ENCODE measurements at places on chromosomes 6 and 20.

GRCh38 chr20:25376886-25377285, 13.7 kb downstream of the ABHD12 start:
- H3K4me3 ChIP-seq = no peak overlapping the region
- no peak for DNase-seq
- no peaks in the 10 kb centered on the region for H3K36me3 ChIP-seq
- H3K27me3 ChIP-seq = no peaks in the 10 kb centered on the region
- H3K27ac ChIP-seq = no peak overlapping the region

DNA sequence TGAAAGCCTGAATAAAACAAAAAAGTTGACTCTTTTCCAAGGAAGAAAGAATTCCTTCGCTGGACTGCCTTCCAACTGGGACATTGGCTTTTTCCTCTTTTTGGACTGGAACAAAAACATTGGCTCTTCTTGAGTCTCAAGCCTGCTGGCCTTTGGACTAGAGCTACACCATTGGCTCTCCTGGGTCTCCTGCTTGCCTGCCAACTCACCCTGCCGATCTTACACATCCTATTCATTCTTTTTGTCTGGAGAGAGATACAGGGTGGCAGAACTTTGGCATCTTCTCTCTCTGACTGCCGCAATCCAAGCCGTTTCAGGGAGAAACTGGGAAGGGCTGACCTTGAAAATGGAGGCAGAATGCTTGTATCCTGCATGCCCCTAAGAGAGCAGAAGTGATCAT, 20.2 kb downstream of the DDO start:
- no peaks in the 10 kb centered on the region for H3K4me1 ChIP-seq
- no peak overlapping the region for H3K27ac ChIP-seq
- H3K4me3 ChIP-seq = no peak overlapping the region
- no peaks in the 10 kb centered on the region for H3K27me3 ChIP-seq

- H3K36me3 ChIP-seq = no peaks in the 10 kb centered on the region
- H3K27ac ChIP-seq = no peak overlapping the region
- no peak for DNase-seq
- no peaks in the 10 kb centered on the region for H3K4me1 ChIP-seq
- peaks cover 10% of the 10 kb centered on the region for H3K27me3 ChIP-seq
These were observed 298.9 kb downstream of the TFAP2C start for GRCh38 chr20:56928007-56928406.

GRCh38 chr20:6152777-6153176, 29.9 kb upstream of the FERMT1 start:
- H3K4me1 ChIP-seq = no peaks in the 10 kb centered on the region
- H3K36me3 ChIP-seq = no peaks in the 10 kb centered on the region
- no peak for DNase-seq
- H3K27me3 ChIP-seq = no peaks in the 10 kb centered on the region
- no peak overlapping the region for H3K4me3 ChIP-seq

GRCh38 chr20:2305946-2306345, 10.1 kb downstream of the TGM3 start:
- no peak for DNase-seq
- no peaks in the 10 kb centered on the region for H3K4me1 ChIP-seq
- no peak overlapping the region for H3K4me3 ChIP-seq
- H3K27me3 ChIP-seq = no peaks in the 10 kb centered on the region
- H3K36me3 ChIP-seq = no peaks in the 10 kb centered on the region

- peaks cover 12% of the 10 kb centered on the region for H3K4me1 ChIP-seq
- no peaks in the 10 kb centered on the region for H3K27me3 ChIP-seq
- peak overlapping the region; percentile 98 for H3K4me3 ChIP-seq
- H3K36me3 ChIP-seq = peaks cover 8% of the 10 kb centered on the region
These were observed 2.6 kb downstream of the PYGB start for GRCh38 chr20:25250508-25250907.

DNA sequence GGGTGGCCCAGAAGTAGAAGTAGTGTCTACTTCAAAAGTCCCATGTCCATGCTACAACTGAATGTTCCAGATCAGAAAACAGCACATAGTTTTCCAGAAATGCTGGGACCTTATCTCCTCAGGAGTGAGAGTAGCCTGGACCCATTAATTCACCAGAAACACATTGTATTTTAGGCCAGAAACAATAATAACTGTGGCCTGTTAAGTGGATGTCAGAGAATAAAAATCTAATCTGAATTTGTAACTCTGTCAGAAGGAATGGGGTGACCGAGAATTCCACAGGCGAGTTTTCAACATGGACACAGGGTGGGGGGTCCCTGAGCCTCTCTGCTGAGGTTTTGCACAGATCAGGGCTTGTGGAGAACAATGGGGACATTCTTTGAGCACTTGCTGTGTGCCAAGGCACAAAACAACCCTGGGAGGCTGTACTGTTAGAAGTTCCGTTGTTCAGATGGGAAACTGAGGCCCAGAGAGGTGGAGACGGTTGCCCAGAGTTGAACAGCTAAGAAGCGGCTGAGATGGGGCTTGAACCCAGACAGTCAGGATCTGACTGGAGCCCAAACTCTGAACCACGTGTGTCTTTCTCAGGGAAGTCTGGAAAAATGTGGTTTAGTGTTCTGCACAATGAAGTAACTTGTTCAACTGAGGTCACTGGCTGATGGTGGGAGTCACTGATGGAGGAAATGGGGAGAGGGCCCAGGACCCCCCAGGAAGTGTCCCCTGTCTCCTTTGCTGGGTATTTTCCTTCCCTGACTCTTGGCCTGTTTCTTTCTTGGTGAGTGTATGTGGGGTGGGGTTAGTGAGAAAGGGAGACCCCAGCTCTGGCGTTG, 44.2 kb downstream of the SNAI1 start:
- no peak overlapping the region for H3K4me3 ChIP-seq
- no peaks in the 10 kb centered on the region for H3K27me3 ChIP-seq
- H3K36me3 ChIP-seq = no peaks in the 10 kb centered on the region
- H3K27ac ChIP-seq = peak overlapping the region; percentile 89
- no peak for DNase-seq

- no peak for DNase-seq
- peak overlapping the region; percentile 79 for H3K4me3 ChIP-seq
- peak overlapping the region; percentile 91 for H3K27ac ChIP-seq
- no peaks in the 10 kb centered on the region for H3K36me3 ChIP-seq
- no peaks in the 10 kb centered on the region for H3K27me3 ChIP-seq
- H3K4me1 ChIP-seq = no peaks in the 10 kb centered on the region
These were observed 903 bp downstream of the CNKSR3 start for GRCh38 chr6:154509421-154510143.

GRCh38 chr6:44059359-44060346, 67.6 kb downstream of the MRPL14 start:
- H3K27ac ChIP-seq = peak overlapping the region; percentile 91
- DNase-seq = no peak
- H3K4me3 ChIP-seq = no peak overlapping the region
- no peaks in the 10 kb centered on the region for H3K36me3 ChIP-seq
- peaks cover 30% of the 10 kb centered on the region for H3K4me1 ChIP-seq
- H3K27me3 ChIP-seq = no peaks in the 10 kb centered on the region

DNA sequence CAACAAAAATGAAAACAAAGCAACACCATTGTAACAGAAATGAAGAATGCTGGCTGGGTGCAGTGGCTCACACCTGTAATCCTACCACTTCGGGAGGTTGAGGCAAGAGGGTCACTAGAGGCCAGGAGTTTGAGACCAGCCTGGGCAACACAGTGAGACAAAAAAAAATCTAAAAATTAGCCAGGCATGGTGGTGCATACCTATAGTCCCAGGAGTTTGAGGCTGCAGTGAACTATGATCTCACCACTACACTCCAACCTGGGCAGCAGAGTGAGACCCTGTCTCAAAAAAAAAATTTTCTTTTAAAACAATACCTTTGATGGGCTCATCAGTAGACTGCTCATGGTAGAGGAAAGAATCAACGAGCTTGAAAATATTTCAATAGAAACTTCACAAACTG, 18.5 kb downstream of the NINL start:
- H3K27me3 ChIP-seq = no peaks in the 10 kb centered on the region
- H3K27ac ChIP-seq = no peak overlapping the region
- no peak overlapping the region for H3K4me3 ChIP-seq
- no peak for DNase-seq
- no peaks in the 10 kb centered on the region for H3K36me3 ChIP-seq

DNA sequence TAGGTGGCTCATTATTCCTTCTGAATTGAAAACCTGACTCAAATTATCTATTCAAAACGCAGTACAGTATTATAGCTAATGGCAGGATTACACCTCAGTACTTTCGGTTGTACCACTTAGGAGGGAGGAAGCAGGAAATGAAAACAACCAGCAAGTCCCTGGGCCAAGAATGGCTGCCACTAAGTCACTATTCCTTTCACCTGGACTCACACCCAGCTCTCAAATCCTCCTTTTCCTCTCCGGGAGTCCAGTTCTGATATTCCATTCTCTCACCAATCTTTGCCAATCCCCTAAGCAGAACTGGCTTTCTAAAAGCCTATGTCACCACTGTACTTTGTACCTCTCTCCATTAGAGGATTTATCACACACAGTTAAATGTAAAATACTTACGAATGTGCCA, 20.6 kb downstream of the TMEM242 start:
- H3K27me3 ChIP-seq = no peaks in the 10 kb centered on the region
- H3K4me3 ChIP-seq = no peak overlapping the region
- H3K4me1 ChIP-seq = peaks cover 24% of the 10 kb centered on the region
- H3K27ac ChIP-seq = no peak overlapping the region

DNA sequence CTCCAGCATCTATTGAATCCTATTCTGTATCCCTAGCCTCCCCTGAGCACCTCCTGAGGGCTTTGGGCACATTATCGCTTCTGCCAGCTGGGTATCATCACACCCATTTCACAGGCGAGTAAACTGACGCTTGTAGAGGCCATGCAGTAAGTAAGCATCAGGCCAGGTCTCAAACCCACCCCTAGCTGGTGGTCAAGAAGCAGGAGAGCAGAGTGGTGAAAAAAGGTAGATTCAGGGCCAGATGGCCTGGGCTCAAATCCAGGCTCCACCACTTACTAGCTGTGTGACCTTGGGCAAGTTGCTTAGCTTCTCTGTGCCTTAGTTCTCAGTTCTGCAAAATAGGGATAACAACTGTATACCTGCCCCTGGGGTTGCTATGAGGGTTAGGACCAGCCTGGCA, 19.9 kb downstream of the GRM4 start:
- no peak overlapping the region for H3K27ac ChIP-seq
- no peaks in the 10 kb centered on the region for H3K36me3 ChIP-seq
- no peak overlapping the region for H3K4me3 ChIP-seq
- no peak for DNase-seq
- no peaks in the 10 kb centered on the region for H3K27me3 ChIP-seq

GRCh38 chr6:29943053-29943966, 978 bp downstream of the HLA-A start:
- peaks cover 2% of the 10 kb centered on the region for H3K36me3 ChIP-seq
- H3K27me3 ChIP-seq = no peaks in the 10 kb centered on the region
- H3K27ac ChIP-seq = peak overlapping the region; percentile 94
- peaks cover 4% of the 10 kb centered on the region for H3K4me1 ChIP-seq
- no peak for DNase-seq

- no peaks in the 10 kb centered on the region for H3K4me1 ChIP-seq
- DNase-seq = no peak
- no peaks in the 10 kb centered on the region for H3K27me3 ChIP-seq
- H3K36me3 ChIP-seq = no peaks in the 10 kb centered on the region
These were observed 214.8 kb upstream of the GRIK2 start for GRCh38 chr6:101178748-101179147.

DNA sequence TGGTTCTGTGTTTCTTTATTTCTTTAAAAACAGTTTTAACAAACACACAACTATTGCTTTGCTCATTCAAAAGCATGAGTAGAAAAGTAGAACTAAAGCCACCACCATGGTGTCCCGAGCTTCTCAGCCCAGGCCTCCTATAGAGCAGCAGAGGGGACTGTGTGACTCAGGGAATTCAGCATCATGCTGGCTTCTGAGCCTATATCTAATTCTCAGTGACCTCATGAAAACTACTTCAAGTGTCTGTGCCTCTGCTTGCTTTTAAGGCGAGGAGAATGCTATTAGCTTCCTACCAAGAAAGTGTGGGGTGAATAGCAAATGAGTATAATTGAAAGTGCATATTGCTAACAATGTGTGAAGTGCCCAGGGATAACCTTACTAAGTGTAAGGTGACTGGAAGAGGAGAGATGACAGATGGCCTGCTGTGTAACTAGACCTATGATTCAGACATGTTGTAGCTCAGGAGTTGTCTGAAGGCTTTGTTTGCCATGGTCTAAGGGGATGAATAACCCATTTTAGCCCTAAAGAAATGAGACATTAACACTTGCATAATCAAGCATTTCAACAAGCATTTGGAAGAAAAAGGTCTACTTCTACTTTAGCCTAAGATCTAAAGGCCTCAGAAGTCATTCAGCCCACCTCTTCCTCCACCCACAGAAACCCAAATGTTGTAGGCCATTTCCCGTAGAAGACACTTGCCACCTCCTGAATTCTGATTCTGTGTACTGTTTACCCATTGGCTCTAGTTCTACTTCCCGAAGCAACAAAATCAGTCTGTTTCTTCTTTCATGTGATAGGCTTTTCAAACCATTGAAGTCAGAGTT, 121.5 kb upstream of the ARG1 start:
- no peaks in the 10 kb centered on the region for H3K27me3 ChIP-seq
- H3K4me1 ChIP-seq = no peaks in the 10 kb centered on the region
- H3K27ac ChIP-seq = no peak overlapping the region

- no peak overlapping the region for H3K4me3 ChIP-seq
- no peaks in the 10 kb centered on the region for H3K27me3 ChIP-seq
- no peaks in the 10 kb centered on the region for H3K4me1 ChIP-seq
- H3K36me3 ChIP-seq = no peaks in the 10 kb centered on the region
- no peak overlapping the region for H3K27ac ChIP-seq
- DNase-seq = no peak
These were observed 11.5 kb upstream of the IL20RA start for GRCh38 chr6:137056121-137056880.

DNA sequence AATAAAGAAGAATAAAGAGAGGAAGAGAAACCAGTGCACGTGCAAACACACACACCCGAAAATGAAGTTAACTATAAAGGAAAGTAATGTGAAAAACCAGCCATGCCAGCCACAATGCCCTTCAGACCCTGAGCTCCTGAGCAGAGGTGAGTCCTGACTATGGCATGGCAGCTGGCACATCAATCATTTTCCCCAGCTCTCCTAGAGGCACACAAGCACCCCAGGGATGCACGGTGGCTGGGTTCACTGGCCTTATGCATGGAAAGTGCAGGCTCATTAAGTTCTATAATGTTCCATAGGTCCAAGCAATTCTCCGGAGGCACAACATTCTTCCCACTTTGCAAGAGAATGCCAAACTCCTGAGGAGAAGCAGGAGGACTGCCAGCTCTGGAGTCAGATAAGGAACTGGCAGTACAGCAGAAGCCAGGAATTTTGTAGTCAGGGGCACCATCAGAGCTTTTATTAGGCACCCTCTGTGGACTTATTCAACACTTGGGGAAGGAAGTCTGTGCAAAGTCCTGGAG, 175.0 kb upstream of the PRDM1 start:
- no peak overlapping the region for H3K27ac ChIP-seq
- no peaks in the 10 kb centered on the region for H3K36me3 ChIP-seq
- H3K27me3 ChIP-seq = no peaks in the 10 kb centered on the region
- no peak overlapping the region for H3K4me3 ChIP-seq

DNA sequence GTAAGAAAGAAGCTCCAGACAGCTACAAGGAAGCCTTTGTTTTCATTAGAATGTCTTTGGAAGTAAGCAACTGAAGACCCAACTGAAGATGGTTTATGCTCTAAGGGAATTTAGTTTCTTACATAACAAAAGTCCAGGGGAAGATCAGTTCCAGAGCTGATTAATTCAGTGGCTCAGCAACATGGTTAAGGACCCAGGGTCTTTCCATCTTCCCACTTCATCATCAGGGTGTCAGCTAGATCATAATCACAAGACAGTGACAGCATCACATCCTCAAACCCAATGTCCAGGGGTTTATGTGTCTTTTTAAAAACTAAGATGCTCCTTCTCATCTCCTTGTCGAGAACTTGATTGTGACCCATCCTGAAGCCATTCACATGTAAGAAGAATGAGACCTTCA, 119.7 kb upstream of the PRDM1 start:
- no peak overlapping the region for H3K27ac ChIP-seq
- H3K4me3 ChIP-seq = no peak overlapping the region
- H3K27me3 ChIP-seq = no peaks in the 10 kb centered on the region
- no peaks in the 10 kb centered on the region for H3K4me1 ChIP-seq
- DNase-seq = no peak
